ENCODE measurements at places on chromosomes 12 and 14. TPM values are rescaled to one million over a fixed set of nuclear protein-coding genes. Genes with fewer than 3 reads are reported as not detected.

Gene NFE2
- polyA plus RNA-seq = 1.3 TPM

Gene COCH
- polyA plus RNA-seq = 7.5 TPM

Gene STAC3
- polyA plus RNA-seq = 354 TPM

GRCh38 chr12:52494518-52494917 lies 1.5 kb upstream of the KRT6A start:
- DNase-seq = no peak

DNA sequence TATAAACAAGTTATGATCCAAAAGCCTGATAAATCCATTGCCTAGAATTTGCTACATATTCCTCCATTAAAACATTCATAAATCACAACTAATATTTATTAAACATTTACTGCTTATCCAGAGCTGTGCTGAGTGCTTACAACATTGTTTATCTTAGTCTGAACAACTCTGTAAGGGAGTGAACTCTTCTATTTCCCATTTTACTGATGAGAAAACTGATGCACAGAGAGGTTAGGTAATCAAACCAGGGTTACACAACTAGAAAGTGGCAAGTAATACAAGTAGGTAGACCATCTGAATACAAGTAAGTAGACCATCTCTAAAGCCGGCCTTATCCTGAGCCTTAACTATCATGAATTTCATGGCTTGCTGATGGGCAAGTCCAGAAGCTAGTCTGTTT lies 39.5 kb downstream of the WASHC3 start:
- DNase-seq = no peak

- DNase-seq = no peak
Observed at GRCh38 chr12:15996948-15997347, 85.8 kb downstream of the DERA start.

GRCh38 chr14:94583557-94583956 lies 2.3 kb downstream of the SERPINA5 start:
- no peak for DNase-seq
